ENCODE measurements at places on chromosomes 1 and 21. TPM values are rescaled to one million over a fixed set of nuclear protein-coding genes. Genes with fewer than 3 reads are reported as not detected.
A peak's percentile ranks its signal among the peaks of the same experiment; 100 is the strongest.

GRCh38 chr1:48492392-48492791 is 20.4 kb upstream of the SPATA6 start:
- no peaks in the 10 kb centered on the region for H3K27me3 ChIP-seq
- no peak for DNase-seq
- H3K27ac ChIP-seq: no peak overlapping the region
- no peak overlapping the region for H3K4me3 ChIP-seq
- H3K36me3 ChIP-seq: no peaks in the 10 kb centered on the region

DNA sequence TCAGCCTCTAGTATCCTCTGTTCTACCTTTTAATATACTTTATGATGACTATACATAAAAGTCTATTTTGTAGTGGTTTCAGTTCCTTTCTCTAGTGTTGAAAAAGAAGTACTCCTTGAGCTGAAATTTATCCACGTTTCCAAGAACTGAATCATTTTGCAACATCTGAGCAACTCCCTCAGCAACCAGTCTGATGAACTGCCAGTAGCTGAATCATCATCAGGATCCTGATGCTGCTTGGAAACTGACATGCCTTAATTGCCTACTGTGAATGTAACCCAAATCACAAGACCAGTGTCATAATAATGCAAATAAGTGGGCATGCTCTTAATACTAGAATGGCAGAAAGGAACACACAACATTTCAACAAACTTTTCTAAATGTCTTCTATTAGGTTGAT is 103.3 kb downstream of the CYYR1 start:
- no peaks in the 10 kb centered on the region for H3K36me3 ChIP-seq
- no peak for DNase-seq
- H3K4me3 ChIP-seq: no peak overlapping the region
- H3K27me3 ChIP-seq: no peaks in the 10 kb centered on the region

DNA sequence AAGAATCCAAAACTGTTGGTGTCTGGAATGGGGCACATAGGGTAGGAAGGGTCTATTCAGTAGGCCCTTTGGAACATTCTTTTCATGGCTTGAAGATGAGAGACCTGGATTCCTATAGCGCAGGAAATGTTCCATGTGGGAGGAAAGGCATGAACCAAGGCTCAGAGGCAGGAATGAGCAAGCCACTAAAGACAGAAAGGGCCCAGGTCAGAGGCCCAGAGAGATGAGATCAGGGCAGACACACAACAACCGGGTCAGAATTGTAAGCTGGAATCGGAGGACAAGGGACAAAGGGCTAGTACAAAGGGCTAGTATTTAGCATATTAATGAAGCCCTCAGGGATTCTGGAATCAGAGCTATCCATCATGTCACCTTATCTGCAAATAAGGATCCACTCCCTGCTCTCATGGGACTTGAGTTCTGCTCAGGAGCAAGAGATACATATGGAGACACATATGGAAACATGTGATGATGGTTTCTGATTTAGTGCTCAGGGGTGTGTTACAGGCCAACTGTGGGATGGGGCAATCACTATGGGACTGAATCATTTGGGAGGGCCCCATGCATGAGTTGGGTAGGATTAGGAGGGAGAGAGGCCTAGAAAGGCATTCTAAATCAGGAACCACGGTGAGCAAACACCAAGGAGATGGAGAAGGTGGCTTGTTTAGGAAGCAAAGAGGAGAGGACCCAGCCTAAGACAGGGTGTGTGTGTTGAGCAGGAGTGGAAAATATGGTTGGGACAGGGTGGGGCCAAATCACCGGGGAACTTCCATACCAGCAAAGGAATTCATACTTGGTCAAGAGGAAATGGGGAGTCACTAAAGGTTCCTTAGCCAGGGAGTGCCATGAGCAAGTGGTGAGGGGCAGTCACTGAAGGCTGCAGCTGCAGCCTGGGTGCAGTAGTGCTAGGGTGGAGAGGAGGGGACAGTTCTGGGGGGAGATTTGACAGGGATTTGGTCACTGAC is 8.6 kb downstream of the NECTIN4 start:
- no peak overlapping the region for H3K27ac ChIP-seq
- no peak overlapping the region for H3K4me3 ChIP-seq
- no peaks in the 10 kb centered on the region for H3K27me3 ChIP-seq
- no peaks in the 10 kb centered on the region for H3K36me3 ChIP-seq

DNA sequence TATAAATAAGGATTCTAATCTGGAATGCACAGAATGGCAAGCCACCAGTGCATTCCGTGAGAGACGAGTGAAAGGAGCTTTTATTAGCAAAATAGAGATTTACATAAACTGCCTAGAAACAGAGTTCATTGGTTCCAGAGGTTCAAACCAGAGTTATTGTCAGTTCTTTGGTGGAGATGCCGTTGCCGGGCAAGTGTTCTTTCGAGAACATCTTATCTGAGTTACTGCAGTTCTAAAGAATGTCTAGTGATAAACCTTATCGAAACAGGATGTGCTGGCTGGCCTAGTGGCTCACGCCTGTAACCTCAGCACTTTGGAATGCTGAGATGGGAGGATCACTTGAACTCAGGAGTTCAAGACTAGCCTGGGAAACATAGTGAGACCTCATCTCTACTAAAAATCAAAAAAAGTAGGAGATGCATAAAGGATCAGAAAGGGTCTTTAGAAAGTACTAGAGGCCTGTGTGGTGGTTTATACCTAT is 19.9 kb upstream of the EVI5 start:
- H3K4me1 ChIP-seq: peaks cover 10% of the 10 kb centered on the region
- H3K36me3 ChIP-seq: no peaks in the 10 kb centered on the region
- no peak overlapping the region for H3K4me3 ChIP-seq
- H3K27me3 ChIP-seq: no peaks in the 10 kb centered on the region
- no peak for DNase-seq
- no peak overlapping the region for H3K27ac ChIP-seq

- H3K27ac ChIP-seq: no peak overlapping the region
- no peak overlapping the region for H3K4me3 ChIP-seq
- no peak for DNase-seq
- no peaks in the 10 kb centered on the region for H3K36me3 ChIP-seq
These were observed 364.9 kb downstream of the MATN1 start for GRCh38 chr1:30358500-30358899.

DNA sequence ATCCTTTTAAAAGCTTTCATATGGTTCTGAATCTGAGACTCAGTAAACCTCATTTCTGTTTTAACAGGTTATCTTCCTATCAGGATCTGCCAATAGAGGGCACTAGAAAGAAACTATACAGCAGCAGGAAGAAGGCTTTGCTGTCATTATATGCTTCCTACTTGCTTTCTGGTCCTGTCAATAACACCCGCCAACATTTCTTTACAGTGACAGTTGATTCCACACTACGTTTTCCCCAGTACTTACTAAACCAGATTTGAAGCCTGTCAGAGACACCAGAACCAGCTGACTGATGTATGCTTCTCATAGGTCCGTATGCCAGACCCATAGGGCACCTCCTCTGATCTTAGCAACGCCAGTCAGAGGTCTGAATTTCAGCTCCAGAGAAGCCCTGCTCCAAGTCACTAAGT is 341.0 kb upstream of the NEGR1 start:
- H3K27me3 ChIP-seq: no peaks in the 10 kb centered on the region
- no peak overlapping the region for H3K27ac ChIP-seq
- no peak for DNase-seq
- no peaks in the 10 kb centered on the region for H3K36me3 ChIP-seq
- H3K4me3 ChIP-seq: peak overlapping the region; percentile 2
- H3K4me1 ChIP-seq: no peaks in the 10 kb centered on the region

DNA sequence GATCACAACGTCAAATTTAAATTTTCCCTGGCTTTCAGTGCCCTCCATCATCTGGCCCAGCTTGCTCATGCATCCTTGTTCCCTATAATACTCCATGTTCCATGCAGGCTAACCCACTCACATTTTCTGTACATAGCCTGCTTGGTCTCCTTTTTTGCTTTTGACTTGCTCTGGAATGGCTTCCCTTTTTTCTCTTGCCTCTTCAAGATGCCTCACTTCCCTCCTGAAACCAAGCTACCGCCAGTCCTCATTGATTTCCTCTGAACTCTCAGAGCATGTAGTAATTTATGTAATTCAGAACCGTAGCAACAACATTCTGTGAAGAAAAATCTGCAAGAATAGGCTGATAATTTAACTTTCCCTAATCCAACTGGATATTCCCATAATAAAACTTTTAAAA is 10.3 kb downstream of the CAP1 start:
- no peaks in the 10 kb centered on the region for H3K36me3 ChIP-seq
- H3K27me3 ChIP-seq: no peaks in the 10 kb centered on the region
- DNase-seq: no peak

DNA sequence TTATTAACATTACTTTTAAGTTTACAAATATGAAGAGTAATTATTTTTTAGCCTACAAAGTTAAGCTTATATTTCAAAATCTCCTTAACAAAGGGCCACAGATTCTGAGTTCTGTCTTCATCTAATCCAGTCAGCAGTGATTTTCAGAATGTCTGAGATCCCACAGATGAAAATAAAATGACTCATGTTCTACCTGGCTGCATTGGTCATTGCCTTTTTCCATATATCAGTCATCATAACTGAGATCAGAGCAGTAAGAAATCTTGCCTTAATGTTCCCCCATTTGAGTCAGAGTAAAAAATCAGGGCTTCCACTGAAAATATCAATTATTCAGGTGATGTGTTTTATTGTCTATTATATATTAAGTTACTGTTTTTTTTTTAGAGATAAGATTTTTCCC is 416.1 kb downstream of the MRPL39 start:
- no peaks in the 10 kb centered on the region for H3K36me3 ChIP-seq
- no peaks in the 10 kb centered on the region for H3K4me1 ChIP-seq
- no peaks in the 10 kb centered on the region for H3K27me3 ChIP-seq

GRCh38 chr1:31704271-31705079 is 658 bp upstream of the COL16A1 start:
- peak overlapping the region; percentile 53 for H3K4me3 ChIP-seq
- no peak for DNase-seq
- no peaks in the 10 kb centered on the region for H3K36me3 ChIP-seq
- H3K27ac ChIP-seq: peak overlapping the region; percentile 83

DNA sequence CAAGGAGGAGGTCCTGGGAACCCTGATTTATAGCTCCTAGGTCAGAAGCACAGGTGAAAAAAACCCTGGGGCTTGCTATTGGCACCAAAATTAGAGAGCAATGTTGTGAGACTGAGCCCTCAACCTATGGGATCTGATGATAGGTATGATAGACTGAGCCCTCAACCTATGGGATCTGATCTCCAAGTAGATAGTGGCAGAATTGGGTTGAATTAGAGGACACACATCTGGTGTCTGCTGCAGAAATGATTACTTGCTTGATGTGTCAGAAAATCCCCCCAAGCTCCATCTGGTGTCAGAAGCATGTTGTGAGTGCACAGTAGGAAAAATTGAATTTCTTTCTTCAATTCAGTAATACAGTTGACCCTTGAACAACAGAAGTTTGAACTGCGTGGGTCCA is 62.4 kb downstream of the MAP3K21 start:
- no peak overlapping the region for H3K4me3 ChIP-seq
- no peaks in the 10 kb centered on the region for H3K36me3 ChIP-seq
- no peak overlapping the region for H3K27ac ChIP-seq

DNA sequence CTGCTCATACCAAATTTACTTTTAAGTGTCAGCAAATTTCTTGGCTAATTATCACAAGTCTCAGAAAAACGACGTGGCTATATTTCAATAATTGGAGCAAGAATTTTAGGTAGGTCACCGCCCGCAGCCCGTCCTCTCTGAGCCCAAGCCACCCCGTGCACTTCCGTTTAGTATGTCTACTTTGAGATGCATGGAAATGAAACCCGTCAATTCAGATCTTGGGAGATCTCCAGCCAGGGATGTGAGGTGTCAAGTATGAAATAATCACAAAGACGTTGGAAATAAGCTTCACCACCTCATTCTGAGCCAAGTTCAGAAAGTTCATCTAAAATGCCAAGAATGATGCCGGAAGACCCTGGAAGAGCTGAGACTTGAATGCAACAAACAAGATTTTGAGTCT is 132.6 kb upstream of the IRF2BP2 start:
- no peaks in the 10 kb centered on the region for H3K27me3 ChIP-seq
- H3K27ac ChIP-seq: no peak overlapping the region
- H3K4me3 ChIP-seq: no peak overlapping the region
- DNase-seq: no peak
- no peaks in the 10 kb centered on the region for H3K36me3 ChIP-seq

DNA sequence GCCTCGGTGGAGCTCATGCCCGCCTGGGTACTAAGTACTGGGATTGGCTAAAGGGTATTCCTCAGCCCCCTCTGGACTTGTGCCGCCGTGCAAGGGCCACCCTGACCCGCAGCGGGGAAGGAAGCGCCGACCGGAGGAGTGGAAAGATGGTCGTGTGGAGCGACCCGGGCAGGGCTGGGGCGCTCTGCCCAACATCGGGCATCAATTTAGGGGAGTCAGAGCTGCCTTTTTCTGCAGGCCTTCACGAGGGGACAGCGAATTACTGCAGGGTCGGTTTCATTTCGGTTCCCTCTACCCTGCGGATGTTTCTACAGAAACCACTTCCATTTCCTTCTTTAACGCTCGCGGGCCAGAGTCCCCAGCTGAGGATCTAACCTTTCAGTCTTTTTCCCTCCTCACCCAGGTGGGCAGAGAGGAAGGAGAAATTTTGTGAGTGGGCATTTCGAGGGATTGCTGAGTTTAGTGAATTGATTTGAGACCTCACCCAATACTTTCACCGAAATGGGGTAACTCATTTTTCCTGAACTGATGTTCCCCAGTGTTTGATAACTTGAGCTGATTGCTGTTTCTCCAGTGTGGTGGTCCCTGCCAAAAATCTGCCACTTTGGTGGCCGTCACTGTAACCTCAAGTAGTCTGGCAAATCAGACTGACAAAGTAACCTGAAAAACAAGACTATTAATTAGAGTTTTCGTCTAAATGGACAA is 1.1 kb downstream of the TOR1AIP1 start:
- DNase-seq: no peak
- H3K27ac ChIP-seq: peak overlapping the region; percentile 95
- peaks cover 61% of the 10 kb centered on the region for H3K4me1 ChIP-seq

- H3K36me3 ChIP-seq: no peaks in the 10 kb centered on the region
- H3K4me3 ChIP-seq: no peak overlapping the region
- no peaks in the 10 kb centered on the region for H3K4me1 ChIP-seq
These were observed 138.6 kb upstream of the NGF start for GRCh38 chr1:115476616-115477015.

Gene MIER1
- total RNA-seq: 39.4 TPM

Gene IGSF3
- 2.5 TPM for total RNA-seq

Gene OR2T29
- total RNA-seq: not detected

Gene MX2
- total RNA-seq: 6.7 TPM

Gene AADACL3
- total RNA-seq: not detected

Gene MRPS15
- 98.0 TPM for total RNA-seq

Gene TNFRSF14
- 49.0 TPM for total RNA-seq
